Amygdala (tissue), 56 donors: ENCODE measurements at places on chromosomes 11 and 22.

DNA sequence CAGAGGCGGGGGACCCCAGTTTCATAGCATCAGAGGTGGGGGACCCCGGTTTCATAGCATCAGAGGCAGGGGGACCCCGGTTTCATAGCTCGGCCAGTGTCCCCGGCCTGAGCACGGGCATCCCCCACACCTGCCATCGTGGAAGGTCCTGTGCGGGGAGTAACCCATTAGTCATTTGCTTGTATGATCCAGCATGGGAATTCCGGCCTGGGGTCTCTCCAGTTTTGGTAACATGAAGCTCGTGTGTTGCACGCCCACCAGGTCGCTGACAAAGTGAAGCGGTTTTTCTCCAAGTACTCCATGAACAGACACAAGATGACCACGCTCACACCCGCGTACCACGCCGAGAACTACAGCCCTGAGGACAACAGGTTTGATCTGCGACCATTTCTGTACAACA lies 29.0 kb upstream of the KRTAP5-7 start:
- no peak for DNase-seq

GRCh38 chr22:44460691-44461375 lies 37.2 kb downstream of the RTL6 start:
- DNase-seq: no peak

DNA sequence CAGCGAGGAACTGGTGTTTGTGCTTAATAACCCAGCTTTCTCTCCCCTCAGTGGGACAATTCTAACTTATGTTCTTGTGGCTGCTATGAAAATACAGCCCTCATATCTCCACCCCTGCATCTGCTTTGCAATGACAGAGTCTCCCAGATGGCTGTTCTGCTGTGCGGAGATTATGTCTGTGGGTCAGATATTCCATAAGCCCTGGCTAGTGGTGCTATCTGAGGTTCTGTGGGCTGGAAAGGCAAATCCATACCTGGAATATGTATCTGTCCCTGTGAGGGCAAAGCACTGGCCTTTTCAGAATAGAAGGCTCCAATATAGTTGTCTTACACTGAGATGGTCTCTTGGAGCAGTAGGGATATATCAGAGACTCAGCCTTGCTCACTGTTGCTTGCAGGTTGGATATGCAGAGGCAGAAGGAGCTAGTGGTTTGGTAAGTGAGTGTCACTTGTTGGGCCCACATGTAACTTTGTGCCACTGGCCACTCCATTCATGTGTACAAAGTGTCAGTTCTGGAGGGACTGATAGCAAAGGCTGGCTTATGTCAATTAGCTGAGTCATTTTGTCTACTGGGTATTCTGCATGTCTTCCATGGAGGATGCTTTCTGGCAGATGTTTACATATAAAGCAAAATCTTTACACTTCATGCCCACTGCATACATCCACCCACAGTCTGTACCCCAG lies 246.6 kb downstream of the FAM76B start:
- DNase-seq: no peak

- DNase-seq: no peak
Measured at GRCh38 chr11:70506986-70507385, 108.7 kb downstream of the CTTN start.

DNA sequence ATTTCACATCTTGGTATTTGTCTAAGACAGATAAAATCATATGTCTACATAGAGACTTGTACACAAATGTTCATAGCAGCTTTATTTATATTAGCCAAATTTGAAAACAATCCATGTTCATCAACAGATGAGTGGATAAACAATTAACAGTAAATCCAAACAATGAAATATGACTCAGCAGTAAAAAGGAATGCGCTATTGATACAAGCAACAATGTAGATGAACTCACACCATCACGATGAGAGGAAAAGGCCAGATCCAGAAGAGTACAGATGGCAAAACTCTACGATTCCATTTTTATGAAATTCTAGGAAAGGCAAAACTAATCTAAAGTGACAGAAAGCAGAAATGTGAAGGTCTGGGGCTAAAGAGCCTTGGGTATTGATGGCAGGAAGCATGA lies 384.3 kb downstream of the NTM start:
- no peak for DNase-seq

GRCh38 chr22:20788627-20789344 lies 14.9 kb downstream of the SERPIND1 start:
- DNase-seq: no peak

- DNase-seq: no peak
Measured at GRCh38 chr11:12715941-12716340, 41.7 kb downstream of the TEAD1 start.

- no peak for DNase-seq
Measured at GRCh38 chr22:46848197-46848596, 85.7 kb downstream of the TBC1D22A start.

GRCh38 chr11:11567936-11568650 lies 53.7 kb downstream of the GALNT18 start:
- DNase-seq: no peak

DNA sequence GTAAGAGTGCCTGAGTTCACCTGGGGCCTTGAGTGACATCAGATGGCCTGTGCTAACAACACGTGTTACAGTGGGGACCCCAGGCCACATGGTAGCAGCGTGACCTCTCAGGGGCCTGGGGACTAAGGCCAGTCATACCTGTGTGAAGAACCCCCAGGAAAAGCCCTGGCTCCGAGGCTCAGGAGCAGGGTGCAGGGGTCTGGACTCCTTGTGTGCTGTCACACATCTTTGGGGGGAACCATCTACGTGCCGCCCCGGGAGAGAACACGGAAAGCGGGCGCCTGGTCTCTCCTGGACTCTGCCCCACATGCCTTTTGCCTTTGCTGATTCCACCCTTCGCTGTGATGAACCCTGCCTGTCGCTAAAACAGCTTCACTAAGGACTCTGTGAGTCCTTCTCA lies 48.7 kb downstream of the SHANK2 start:
- DNase-seq: no peak

GRCh38 chr11:95567685-95568084 lies 221.9 kb downstream of the FAM76B start:
- no peak for DNase-seq

DNA sequence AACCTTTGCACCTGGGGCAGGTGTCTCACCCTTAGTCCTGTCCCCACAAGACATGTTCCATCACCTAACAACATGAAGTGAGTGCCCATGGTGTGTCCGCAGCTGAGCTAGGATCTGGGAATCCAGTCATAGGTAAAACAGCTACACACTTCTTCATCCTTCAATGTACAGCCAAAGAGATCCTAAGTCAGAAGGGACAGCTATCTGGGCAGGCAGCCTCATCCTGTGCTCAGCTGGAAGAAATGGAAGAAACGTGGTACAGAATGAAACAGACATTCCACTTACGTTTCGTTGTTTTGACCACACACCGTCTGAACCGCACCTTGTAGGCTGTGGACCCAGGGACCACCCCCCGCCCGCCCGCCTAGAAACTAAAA lies 30.8 kb downstream of the PDGFB start:
- DNase-seq: no peak

DNA sequence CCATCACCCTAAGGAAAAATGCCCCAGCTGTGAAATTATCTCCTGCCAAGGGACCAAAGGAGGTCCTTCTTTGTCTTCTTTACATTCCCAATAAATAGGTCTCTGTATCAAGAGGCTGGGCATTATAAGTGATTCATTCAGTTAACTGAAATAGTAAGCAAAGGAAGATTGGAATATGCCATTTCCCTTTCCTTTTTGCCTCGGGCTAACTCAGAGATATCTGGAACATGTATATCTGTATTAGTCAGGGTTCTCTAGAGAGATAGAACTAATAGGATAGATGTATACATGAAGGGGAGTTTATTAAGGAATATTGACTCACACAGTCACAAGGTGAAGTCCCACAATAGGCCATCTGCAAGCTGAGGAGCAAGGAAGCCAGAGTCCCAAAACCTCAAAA lies 15.3 kb upstream of the CWF19L2 start:
- no peak for DNase-seq

GRCh38 chr11:10267821-10268220 lies 26.2 kb downstream of the SBF2 start:
- no peak for DNase-seq

DNA sequence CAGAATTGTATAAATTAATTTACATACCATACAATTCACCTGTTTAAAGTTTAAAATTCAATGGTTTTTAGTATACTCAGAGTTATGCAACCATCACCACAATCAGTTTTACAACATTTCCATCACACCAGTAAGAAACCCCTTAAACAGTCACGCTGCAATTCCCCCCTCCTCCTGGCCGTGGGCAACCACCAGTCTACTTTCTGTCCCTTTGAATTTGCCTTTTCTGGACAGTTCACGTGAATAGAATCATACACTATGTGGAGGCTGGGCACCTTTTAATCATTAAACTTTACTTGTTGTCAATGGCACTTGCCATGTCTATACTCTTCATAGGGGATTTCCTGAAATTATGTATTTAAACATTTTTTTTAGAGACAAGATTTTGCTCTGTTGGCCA lies 20.1 kb upstream of the SWAP70 start:
- no peak for DNase-seq

DNA sequence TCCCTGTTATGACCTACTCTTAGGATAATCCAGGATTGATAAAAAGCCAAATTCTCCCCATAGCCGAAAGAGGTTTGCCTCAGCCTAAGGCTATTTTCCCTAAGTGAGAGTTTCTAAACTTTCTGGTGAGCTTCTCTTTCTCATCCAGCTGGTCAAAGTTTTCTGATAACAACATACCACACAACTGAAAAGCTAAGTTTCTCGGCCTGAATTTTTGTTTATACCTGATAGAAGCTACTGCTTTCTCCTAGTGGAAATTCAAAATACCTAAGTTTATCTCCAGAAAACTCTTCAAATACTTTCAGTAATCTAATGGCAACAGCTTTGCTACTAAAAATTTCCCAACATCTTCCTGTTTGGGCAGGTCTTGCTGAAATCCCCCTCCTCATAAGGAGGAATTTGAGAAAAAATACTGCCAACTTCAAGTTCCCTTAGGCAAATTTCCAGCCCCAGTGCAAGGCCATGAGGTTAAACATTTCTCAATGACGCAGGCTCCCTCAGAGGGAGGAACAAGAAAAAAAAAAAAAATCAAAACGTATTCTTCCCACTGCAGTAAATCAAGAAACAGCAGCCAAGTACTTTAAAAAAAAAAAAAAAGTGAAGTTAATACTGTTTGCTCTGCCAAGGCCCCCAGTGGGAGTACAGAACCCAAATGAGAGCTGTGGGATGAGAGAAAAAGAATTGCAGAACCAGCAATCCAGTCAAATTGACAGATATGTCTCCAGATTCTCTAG lies 127.0 kb downstream of the MRTFA start:
- DNase-seq: no peak

- no peak for DNase-seq
Measured at GRCh38 chr22:48745842-48746788, 1081.6 kb downstream of the BRD1 start.

- no peak for DNase-seq
Measured at GRCh38 chr22:23565305-23565914, 14.7 kb downstream of the IGLL1 start.

- no peak for DNase-seq
Measured at GRCh38 chr11:16015741-16016467, 340.4 kb downstream of the SOX6 start.

- DNase-seq: no peak
Measured at GRCh38 chr22:46117206-46118199, 32.8 kb upstream of the PPARA start.

GRCh38 chr11:74592063-74592440 lies 330 bp upstream of the POLD3 start:
- no peak for DNase-seq

DNA sequence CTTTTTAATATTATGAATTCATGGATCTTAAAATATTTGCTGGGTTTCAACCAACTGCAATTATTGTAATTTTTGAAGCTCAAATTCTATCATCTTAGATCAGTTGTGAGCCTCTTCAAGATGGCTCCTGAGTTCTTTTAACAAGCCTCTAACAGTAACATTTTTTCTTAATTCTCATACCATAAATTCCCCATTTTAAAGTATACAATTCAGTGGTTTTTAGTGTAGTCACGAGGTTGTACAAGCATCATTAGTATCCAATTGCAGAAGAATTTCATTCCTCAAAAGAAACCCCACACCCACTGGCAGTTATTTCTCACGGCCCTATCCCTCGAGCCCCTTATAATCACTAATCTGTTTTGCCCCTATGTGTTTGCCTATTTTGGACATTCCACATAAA lies 270.8 kb downstream of the SBF2 start:
- no peak for DNase-seq

DNA sequence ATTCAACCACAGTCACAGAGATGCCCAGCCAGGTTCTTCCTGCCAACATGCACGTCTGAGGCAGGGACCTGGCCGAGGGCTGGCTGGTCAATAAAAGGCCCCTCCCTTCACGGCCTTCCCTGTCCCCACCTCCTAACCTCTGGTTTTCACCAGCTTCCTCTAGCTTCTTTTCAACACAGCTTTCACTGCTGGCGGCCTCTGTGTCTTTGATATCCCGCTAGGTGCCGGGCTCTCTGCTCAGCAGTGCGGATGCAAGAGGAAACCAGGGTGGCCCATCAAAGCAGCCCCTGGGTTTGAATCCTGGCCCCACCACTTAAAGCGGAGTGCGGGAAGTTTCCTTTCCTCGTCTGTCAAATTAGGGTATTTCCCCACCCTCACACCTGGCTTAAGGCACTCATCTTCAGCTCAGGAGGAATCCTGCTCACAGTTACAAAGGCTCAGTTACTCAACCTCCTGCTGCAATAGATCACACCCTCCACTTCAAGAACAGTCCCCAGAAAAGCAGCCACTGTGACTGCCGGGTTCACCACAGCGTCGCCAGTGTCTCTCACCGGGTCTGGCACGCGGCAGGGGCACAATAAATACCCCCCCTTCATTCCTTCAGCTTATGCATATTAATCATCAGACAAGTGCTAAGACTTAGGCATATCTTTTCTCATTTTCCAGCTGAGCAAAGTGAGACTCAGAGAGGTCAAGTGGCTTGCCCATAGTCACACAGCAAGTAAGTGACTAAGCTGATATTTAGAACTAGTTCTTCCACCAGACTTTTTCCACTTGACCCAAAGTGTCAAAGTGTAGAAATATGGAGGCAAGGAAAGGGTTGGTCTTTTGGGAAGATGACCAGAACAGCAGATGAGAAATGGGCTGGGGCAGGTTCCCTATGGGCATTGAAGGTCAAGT lies 45.7 kb downstream of the TXN2 start:
- DNase-seq: no peak

- DNase-seq: no peak
Measured at GRCh38 chr11:87456499-87456898, 418.8 kb downstream of the TMEM135 start.

DNA sequence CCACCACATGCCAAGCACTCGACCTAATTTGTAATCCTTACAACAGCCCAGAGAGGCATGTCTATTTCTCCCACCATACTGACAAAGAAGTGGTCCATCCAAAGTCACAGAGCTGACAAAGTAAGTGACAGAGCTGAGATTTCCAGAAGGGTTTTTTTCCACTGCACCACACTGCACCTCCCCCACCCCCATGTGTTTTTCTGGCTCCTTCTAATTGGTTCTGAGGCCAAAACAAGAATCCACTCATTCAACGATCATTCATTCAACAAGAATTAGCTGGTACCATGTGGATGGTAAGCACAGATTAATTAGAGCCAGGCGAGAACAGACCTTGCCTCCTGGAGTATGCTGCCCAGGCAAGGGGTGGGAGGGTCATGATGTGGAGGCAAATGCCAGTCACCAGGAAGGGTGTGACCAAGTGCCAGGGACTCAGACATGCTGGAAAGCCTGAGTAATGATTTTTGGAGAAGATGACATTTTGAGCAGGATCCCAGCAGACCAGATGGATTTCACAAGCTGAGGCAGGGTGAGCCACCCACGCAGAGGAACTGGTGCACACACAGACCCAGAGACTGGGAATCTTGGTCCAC lies 14.9 kb upstream of the PRG2 start:
- DNase-seq: no peak

- DNase-seq: peak; percentile 17
Measured at GRCh38 chr11:58968251-58968711, 29.0 kb downstream of the GLYATL1 start.
